ENCODE measurements at places on chromosomes 13 and 19. TPM values are rescaled to one million over a fixed set of nuclear protein-coding genes. Genes with fewer than 3 reads are reported as not detected.

- DNase-seq = no peak
Measured at GRCh38 chr19:3575260-3575741, 2.6 kb downstream of the HMG20B start.

DNA sequence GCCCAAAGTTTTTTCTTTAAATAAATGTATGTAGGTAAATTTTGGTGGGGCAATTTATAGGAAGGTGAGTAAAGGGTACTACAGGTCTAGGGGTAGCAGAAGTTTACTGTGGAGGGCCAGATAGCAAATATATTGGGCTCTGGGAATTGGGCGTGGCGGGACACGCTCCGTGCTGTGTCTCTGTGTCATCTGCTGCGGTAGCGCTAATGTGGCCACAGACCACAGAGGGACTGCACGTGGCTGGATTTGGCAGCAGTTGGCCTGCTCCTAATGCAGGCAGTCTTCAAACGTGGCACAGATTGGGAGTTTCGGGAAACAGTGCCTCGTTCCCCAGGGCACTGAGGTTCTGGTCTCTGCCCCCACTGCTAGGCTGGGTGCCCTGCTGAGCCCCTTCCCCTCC, 16.6 kb upstream of the MYDGF start:
- no peak for DNase-seq

Gene FAM32A
- total RNA-seq = 122 TPM

Gene PLPP2
- 2.4 TPM for total RNA-seq

GRCh38 chr13:57633950-57634838, 2.6 kb downstream of the PCDH17 start:
- no peak for DNase-seq

Gene EDDM13
- total RNA-seq = not detected

DNA sequence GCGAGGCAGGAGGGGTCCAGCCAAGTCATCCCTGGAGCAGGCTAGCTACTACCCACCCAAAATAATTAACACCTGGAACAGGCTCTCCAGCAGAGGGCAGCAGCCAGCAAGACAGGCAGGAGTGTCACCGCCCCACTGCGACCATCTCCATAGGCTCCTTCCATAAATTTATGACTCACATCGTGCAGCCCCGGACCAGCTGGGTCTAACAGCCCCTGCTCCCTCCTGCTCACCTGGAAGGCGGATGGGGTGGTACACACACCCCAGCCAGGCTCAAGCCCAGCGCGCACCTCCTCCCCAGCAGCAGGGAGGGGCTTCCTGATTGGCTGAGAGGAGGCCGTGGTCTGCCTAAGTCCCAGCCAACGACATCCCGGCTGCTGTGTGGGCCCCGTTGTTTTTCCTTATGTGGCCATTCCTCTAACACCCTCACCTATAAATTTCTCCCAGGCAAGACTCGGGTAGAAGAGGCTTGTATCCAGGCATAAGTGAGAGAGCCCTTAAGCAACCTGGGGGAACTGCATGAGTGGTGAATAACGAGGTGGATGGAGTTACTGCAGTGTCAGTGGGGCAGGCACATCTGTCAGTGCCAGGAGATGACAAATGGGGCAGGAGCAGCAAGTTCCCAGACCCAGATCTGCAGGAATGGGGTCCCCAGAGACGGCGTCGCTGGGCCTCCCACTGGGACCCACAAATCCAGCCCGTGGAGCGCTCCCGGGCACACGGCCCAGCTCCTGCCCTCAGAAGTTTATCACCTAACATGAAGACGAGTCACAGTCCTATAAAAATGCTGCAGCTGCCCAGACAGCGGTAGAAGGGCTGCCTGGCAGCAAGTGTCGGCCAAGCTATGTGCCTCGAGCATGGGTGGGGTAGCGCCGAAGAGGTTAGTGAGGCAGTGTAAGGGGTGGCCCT, 43.1 kb downstream of the CEBPG start:
- no peak for DNase-seq

- DNase-seq = no peak
Measured at GRCh38 chr19:33292595-33293254, 9.6 kb downstream of the CEBPA start.

Gene HTR2A
- 13.0 TPM for total RNA-seq

Gene ERICH4
- total RNA-seq = not detected

Gene CGB1
- total RNA-seq = not detected

DNA sequence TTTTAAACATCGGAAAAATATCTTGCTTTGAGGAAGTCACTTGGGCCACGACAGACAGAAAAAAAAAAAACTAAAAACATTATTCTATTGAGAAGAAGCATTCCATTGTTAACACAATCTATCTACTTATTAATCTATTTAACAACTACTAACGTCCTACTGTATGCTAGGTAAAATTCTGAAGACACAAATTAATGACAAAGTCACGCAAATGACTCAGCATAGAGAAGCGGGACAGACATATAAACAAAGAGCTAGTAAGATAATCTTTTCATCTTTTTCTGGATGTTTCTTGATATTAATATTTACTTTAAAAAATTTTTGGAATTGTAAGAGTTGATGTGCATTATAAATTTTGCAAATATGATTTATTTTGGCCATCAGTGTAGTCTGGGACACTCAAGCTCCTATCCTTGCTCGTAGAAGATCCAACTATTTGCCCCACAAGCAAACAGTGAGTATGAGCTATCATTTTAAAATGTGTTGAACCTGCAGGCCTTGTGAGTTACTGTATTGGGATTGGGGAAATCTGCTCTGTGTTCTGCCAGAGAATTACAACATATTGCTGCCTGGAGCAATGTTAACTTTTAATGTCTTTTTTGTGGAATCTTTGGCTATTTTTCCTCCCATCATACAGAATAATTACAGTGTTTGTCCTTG, 109.1 kb downstream of the PCDH9 start:
- DNase-seq = no peak
